IPS DF 6.9 (cell line): ENCODE measurements at places on chromosomes 6 and 20.

GRCh38 chr20:37235065-37235464 is 26.5 kb downstream of the GHRH start:
- DNase-seq: no peak

- no peak for DNase-seq
Observed at GRCh38 chr6:10603219-10603618, 82.1 kb downstream of the GCNT2 start.

DNA sequence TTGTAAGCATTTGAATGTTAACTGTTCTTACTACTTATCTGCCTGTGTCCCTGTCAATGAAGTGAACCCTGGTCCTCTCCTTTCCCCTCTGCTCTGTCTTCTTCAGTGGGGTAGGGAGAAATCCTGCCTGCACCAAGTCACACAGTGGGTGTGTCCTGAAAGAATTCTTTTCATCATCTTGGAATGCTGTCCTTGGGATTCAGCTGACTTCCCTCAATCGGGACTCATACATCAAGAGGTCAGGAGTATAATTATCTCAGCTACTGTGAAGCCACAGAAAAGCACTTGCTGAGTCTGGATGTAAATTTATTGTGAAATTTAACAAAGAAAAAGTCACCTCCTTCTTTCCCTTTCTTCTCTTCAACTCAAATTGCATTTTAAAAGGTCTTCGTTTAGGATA is 328.5 kb downstream of the SOX4 start:
- no peak for DNase-seq

GRCh38 chr20:41142919-41143318 is 5.6 kb downstream of the PLCG1 start:
- DNase-seq: no peak

- no peak for DNase-seq
Observed at GRCh38 chr6:149895048-149895590, 2.8 kb downstream of the RAET1E start.

GRCh38 chr6:31020057-31020456 is 9.8 kb downstream of the MUC22 start:
- no peak for DNase-seq

DNA sequence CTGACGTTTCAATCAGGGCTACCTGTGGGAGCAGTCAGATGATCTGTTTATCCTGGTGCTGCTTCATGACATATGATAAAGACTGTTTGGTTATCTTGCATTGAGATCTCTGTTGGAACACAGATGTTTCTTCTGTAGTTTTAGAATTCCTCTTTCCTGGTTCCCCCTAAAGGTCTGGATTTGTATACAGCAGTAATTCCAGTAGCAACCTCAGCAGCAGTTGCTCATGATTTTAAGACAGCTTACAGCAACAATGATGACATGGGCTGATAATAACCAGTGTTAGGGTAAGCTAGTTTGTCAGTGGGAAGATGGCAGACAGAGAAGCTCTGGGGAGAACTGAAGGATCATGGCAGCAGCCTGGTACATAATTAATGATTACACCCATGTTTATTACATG is 439.4 kb downstream of the PHF3 start:
- DNase-seq: no peak

- DNase-seq: peak; percentile 45
Observed at GRCh38 chr20:57514273-57514751, 10.6 kb downstream of the CTCFL start.

DNA sequence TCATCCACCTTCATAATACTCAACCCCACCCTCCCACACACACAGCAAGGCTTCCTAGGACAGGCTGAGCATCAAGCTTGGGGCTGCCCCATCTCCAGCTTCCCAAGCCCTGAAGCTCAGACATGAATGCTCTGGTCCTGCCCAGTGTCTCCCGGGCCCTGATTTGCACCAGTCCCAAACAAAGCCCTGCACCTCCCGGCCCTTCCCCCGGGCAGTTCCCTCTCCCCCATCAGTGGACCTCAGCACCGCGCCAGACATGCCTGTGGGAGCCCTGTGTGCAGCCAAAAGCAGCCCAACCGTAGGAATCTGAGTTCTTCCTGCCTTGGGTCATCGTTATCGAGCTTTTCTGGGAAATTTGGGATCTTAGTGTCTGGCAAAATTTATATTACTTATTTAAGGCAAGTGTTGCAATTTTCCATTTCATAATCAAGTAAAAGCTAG is 63.5 kb downstream of the THBS2 start:
- DNase-seq: no peak

DNA sequence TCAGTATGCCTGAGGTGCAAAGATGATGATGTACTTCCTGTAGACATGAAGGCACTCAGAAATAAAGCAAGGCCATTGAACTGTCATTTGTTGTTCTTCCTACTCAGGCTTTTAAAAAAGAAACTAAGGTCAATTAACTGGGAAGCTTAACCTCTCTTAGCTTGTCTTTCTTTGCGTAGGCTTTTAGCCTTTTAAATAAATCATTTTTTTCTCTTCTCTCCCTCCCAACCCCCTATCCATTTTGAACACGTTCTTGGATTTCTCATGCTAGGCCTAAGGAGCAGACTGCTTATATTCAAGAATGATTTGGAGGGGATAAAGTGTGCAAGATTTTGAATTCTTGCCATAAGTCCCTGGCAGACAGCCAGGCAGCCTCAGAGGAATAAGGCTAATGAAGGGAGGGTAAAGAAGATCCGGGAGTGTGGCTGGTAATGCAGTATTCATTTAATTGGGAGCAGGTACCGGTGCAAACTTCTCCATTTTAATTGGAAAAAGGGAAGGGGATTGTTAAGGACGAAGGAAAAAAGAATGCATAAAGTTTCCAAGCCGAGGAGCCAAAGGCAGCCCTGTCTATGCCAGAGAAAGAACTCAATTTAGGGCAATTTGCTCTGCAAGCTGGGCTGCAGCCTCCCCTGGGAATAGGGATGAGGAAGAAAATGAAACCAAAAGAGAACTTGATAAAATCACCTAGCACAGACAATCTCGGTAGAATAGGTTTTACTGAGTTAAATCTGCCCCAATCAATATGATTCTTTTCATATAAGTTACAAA is 343.8 kb upstream of the MMS22L start:
- no peak for DNase-seq

DNA sequence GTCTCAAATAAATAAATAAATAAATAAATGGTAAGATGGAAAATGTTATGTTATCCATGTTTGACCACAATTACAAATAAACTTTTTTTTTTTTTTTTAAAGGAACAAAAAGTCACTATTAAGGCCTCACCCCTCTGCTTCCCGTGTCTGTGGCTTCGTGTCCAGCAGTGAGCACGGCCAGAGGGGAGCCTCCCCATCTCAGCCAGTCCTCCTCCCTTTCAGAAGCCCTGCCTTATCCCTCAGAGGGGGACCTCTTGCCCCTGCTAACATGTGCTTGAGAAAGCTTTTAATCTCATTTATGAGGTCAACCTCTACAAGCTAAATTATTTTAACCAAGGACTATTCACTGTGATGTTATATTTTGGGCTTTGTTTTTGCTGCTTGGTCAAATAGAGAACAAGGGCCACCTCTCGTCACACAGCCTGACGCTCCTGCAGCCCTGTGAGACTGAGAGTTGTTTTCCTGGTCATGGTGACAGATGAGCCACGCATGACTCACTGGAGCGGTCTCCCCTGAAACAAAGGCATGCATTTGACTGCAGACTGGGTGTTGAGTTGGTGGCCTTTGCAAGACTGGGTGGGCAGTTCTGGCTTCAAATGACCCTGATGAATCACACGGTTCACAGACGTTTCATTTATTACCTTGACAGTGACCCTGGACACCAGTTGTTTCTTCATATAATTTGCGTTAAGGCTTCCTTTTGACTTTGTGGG is 131.8 kb downstream of the TIAM2 start:
- no peak for DNase-seq

DNA sequence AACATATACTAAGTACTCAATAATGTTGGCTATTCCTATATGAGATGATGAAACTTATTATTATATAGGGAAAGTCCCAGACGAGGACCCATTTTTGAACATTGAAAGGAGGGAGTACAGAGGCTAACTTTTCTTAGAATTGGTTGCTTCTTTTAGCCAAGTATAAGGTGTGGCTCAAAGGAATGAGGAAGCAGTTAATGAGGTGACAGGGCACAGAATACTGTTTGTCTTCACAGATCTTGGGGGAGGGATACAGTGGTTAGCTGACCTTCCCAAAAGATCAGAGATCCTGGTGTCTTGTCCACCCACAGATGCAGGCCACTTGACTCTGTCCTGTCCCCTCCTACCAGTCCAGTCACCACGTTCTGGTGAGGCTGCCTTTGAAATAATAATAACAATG is 67.8 kb upstream of the EPB41L1 start:
- no peak for DNase-seq

DNA sequence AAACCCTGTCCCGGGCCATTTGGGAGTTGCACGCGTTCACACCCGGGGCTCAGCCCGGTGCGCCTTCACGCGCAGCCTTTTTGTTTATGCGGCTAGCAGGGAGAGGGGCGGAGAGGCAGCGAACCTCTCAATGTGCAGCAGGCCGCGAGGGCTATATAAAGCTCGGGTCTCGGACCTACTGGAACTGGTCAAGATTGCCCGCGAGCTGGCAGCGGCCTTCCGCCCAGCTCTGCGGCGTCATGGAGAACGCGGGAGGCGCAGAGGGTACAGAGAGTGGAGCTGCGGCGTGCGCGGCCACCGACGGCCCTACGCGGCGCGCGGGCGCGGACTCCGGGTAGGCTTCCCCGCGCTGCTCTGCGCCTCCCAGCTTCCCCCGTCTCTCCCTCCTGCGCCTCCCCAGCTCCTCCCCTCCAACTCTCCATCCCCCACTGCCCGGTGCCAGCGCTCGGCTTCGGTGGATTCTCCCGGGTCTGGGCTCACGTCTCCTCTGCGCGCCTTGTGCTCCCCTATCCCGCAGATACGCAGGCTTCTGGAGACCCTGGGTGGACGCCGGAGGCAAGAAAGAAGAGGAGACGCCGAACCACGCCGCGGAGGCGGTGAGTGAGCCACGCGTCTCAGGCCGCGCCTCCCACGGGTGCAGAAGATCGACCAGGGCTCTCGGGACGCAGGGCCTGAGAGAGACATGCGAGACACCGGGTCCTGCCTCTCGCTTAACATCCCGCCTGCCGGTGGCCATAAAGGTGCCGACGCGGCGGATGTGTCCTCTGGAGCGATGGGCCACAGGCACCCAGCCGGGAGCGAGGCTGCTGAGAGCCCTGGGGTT is at the start of gene RIPPLY2:
Gene RIPPLY2, plus strand, starts transcription at position 183 of the 823 bp plus-strand sequence. Its CDS starts 57 bp downstream, at position 240.
- DNase-seq: no peak

DNA sequence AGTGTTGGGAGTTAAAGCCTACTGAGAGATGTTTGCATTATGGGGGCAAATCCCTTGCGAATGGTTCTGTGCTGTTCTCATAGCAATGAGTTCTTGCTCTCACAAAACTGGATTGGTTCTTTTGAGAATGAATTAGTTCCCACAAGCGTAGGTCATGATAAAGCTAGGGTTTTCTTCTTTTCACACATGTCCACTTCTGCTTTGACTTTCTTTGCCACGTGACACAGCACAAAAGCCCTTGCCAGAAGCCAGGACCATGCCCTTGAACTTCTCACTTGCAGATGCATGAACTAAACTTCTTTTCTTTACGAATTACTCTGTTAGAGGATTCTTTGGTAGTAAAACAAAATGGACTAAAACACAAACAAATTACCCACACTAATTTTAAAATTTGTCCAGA is 922.8 kb downstream of the EPHA7 start:
- no peak for DNase-seq

GRCh38 chr6:158244373-158244772 is 67.9 kb upstream of the TULP4 start:
- no peak for DNase-seq

GRCh38 chr6:155273431-155273830 is 9.6 kb downstream of the CLDN20 start:
- DNase-seq: no peak

- peak; percentile 33 for DNase-seq
Observed at GRCh38 chr6:52049252-52050050, 38.0 kb downstream of the PKHD1 start.

DNA sequence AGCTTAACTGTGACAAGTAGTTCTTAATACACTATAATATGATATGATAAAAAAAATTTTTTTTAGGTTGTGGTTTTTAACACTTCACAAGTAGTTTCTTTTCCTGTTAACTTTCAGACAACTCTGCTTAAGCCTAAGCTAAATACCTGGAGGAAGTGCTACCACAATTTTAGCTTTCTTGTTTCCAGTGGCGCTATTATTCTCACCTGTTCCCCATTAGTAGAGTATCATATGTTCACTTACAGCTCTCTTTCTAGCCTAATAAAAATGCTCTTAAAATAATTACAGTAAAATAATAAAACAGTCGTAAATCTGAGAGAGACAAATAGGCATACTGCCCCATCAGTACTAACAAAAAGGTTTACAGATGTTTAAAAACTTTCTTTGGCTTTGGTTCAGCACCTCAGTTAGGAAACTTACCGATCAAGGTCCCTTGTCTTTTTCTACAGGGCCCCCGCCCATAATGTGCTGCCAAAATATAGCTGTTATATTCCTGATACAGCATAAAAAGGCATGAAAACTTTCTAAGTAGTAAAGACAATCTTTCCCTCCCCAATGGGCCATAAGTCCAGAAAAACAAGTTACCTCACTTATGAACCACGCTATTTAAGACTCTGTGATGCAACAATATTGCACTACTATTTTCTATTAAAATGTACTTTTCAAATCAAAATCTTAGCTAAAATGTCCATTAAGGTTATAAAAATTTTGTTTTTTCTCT is 57.9 kb downstream of the SESN1 start:
- DNase-seq: no peak

GRCh38 chr6:155106456-155107115 is 111.5 kb downstream of the TIAM2 start:
- no peak for DNase-seq
